Stromal cell of bone marrow (primary cell): ENCODE measurements at places on chromosomes 3 and 15.

DNA sequence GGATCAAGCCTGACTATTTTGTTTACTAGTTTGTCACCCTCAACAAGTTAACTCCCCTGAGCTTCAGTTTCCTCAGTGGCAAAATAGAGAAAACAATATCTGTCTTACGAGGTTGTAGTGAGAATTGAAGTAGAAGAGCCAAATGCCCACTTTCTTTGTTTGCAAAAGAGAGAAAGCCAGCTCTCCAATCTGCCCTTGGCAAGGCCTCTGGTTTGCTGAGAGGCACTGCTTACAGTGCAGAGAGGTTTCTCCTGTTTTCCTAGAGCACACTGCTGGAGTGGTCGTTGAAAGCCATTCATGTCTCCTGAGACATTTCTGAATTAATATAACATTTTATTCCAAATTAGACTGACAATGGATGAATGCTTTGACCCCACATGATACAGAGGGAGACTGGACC is 260.5 kb upstream of the IGF1R start:
- DNase-seq = no peak

DNA sequence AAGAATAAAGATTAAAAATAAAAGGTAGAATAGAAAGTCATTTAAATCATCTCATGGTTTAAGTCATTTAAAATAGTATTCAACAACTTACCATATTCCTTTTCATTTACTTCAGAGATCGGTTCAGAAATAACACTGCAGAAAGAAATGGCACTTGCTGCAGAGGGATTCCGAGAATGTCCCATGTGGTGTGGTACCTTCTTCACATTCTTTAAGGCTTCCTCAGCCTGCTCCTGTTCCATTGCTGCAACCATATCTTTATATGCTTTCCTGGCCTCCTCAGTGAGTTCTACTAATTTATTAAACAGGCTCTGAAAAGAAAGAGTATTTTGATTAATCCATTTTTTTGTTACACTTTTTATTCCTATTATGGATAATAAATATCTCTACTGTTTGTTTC is 32.6 kb upstream of the SHC4 start:
- DNase-seq = no peak

- DNase-seq = peak; percentile 12
Observed at GRCh38 chr3:110070161-110070916, 733.0 kb upstream of the DPPA4 start.

DNA sequence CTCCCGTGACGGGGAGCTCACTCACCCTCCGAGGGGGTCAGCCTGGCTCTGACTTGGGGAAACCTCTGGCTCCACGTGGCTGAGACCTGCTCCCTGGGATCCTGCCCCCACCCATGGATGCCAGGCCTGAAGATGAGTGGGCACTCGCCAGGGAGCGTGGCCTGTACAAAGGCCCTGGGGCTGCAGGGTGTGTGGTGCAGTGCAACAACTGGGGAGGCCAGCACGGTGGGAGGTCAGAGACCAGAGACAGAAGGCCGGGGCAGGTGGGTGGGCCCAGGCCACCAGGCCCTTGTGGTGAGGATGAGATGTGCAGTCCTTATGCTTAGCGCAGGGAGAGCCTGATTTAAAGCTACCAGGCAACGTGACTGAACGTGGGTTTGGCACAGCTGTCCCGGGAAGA is 5.0 kb downstream of the DNAJB8 start:
- DNase-seq = no peak

DNA sequence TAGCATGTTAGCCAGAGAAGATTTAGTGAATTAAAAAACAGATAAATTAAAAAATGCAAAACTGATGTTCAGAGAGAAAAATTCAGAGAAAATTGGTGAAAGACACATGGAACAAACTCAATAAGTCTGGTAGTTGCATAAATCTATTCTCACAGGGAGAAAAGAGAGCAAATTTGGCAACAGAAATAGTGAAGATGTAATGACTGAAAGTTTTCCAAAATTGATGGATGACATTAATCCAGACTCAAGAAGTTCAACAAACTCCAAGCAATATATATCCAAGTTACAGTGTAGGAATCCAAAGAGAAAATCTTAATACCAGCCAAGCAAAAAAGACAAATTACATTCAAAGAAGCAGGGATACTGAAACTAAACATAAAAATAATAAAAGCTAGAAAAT is 302.7 kb upstream of the ARPP21 start:
- no peak for DNase-seq

DNA sequence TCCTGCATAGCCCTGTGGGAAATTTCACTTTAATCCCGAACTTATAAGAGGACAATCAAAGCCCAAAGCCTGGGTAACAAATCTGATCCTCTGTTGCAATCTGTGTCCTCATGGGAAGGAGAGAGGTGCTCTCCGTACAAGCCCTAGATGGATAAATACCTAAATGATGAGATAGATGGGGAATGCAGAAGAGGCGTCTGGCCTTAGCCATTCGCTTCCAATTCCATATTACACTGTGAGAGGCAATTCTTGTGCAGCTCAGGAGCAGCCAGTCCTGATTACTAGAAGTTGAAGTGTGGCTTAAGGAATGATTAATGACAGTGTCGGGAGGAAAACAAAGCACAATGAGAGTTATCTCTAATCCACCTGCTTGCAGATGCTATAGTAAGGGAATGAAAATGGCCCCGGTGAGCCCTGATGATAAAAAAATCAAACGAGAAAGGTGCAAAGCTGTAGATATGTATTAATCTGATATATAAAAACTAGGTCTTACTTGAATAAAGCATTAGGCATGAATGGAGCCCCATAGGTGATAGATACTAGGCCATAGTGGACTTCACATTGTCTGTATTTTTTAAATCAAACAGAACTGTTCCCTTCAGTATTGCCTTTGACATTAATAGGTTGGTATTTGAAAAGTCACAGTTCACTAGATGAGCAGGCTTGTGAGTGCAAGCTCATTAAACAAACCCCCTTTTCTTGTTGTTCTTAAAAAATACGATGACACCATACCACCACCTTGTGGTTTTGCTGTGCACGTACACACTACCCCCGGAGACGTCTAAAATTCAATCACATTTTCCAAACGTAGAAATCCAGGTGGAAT is 54.2 kb upstream of the TMCO5A start:
- peak; percentile 13 for DNase-seq

DNA sequence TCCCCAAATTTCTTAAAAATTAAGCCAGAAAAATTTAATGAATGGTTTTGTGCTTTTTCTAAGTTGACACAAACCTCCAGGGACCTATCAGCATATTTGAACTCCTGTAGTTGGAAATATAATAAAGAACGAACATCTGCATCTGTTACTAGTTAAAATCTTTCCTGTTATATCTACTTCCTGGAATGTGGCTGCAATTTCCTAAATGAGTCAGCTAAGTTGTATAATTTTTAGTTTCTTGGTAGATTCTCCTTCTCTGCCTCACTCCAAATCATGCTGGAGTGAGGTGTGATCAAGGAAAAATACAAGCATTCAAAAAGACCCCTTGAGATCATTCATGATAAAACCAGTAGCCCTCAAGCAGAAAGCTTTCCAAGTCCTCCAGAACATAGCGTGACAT is 106.2 kb upstream of the MCTP2 start:
- DNase-seq = peak; percentile 41

GRCh38 chr15:66703540-66703941 is 1.5 kb downstream of the SMAD6 start:
- no peak for DNase-seq

- no peak for DNase-seq
Observed at GRCh38 chr15:81060907-81061306, 60.2 kb downstream of the TLNRD1 start.

GRCh38 chr15:100878648-100879047 is 983 bp upstream of the ALDH1A3 start:
- no peak for DNase-seq

- DNase-seq = no peak
Observed at GRCh38 chr3:66372681-66373350, 128.0 kb downstream of the LRIG1 start.

DNA sequence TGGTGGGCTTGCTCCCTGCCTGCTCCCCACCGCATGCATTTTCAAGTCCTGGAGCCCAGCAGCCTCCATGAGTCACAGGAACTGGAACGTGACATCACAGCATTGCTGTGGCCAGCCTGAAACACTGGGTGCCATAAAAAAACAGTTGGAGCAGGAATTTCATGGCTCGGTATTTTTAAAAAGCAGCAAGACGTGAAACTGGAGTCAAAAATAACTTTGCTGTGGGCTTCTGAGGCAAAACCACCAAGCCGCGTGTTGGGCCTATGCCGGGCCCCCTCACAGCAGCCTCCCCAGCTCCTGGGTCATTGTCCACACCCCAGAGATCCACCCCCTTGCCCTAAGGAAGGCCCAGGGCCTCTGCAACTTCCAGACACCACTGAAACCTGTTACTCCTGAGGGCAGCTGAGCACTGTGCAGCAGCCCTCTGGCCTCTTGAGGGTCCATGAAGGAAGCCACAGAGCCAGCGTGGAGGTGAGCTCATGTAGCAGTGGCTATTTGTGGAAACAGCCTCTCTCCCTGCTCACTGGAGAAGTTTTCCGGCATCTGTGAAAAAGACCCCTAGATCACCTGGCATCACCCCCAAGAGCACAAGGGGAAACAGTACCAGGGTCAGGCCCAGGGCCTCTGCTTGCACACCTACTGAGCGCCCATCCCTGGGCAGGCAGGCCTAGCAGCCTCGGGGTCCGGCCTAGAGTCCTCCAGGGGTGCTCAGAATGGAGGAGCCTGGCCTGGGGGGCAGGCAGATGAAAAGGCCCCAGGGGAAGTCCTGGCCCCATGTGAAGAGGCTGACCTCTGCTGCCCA is 34.0 kb upstream of the DUSP7 start:
- peak; percentile 91 for DNase-seq

GRCh38 chr3:72560846-72561675 is 287.2 kb downstream of the SHQ1 start:
- no peak for DNase-seq

GRCh38 chr15:52680761-52681160 is 1.6 kb upstream of the ATOSA start:
- no peak for DNase-seq

- DNase-seq = no peak
Observed at GRCh38 chr3:45858809-45859543, 17.1 kb upstream of the LZTFL1 start.
